ENCODE measurements at places on chromosomes 6 and 20.

DNA sequence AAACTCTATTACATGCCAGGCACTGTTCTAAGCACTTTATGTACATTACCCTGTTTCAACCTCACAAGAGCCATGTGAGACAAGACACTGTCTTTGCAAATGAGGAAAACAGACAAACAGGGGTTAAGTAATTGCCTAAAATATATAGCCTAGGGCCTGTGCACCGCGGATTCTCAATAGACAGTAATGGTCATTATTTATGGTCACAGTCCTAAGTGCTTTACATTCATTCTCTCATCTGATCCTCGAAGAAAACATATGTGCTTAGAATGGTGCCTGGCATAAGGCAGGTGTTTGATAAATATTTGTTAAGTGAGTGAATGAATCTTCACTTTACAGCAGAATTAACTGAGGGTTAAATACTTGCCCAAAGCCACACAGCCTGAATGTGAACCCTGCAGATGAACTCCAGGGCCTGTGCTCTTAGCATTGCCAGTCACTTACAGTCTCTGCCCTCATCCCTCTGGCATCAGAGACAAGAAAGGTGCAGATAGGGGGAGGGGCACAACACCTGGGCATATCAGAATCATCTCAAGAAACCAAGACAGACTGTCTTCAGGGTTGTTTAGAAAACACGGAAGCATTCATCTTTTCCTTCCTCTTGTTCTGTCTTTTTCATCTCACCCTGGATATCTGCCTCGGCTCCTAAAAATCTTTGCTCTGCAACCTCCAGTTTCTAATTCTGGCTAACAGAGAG, 92.8 kb upstream of the SASH1 start:
- DNase-seq = no peak

DNA sequence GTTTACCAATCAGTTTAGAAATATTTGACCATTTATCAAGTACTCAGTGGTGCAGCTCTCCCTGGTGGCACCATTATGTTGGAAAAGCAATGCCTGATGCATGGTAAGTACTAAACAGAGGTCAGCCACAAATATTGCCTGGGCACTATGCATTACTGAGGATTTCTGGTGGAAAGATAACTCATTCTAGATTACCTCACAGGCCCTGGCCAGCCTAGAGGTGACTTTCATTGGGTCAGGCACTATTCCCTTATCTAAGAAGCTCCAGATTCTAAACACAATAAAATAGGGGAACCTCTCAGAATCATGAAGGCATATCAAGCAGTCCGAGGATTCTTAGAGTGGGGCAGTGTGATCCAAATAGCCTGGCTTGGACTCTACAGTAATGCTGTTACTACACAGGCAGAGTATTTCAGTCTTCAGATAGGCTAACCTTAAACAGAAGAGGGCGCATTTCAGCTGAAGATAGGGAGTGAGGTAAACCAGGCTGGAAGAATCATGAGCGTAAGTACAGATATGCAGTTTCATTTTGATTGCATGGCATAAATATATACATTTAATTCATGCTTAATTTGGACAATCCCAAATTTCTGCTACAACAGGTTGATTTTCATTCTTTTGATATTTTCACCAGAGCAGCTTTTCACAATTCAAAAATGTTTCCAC, 12.1 kb downstream of the LGSN start:
- peak; percentile 21 for DNase-seq

- DNase-seq = no peak
Measured at GRCh38 chr6:25669413-25669812, 17.4 kb downstream of the SCGN start.

- DNase-seq = no peak
Measured at GRCh38 chr6:142167486-142167885, 20.4 kb downstream of the VTA1 start.

DNA sequence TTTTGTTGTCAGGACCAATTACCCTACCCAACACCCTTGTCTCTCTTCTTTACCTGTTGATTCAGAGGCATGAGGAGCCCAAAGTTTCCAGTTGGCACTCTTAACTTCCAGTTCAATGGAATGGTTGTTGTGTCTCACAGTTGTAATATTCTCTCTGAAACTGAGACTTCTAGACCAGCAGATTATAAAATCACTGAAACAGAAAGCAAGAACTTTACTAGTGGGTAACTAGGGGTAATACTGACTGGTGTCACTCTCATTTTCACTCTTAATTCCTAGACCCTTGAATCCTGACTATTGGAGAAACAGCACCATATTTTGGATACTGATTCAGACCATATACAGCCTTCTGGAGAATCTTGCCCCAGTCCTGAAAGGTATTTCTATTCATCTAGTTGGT, 140.2 kb upstream of the MMS22L start:
- DNase-seq = no peak

GRCh38 chr20:3105256-3106137, 21.0 kb upstream of the AVP start:
- DNase-seq = no peak

DNA sequence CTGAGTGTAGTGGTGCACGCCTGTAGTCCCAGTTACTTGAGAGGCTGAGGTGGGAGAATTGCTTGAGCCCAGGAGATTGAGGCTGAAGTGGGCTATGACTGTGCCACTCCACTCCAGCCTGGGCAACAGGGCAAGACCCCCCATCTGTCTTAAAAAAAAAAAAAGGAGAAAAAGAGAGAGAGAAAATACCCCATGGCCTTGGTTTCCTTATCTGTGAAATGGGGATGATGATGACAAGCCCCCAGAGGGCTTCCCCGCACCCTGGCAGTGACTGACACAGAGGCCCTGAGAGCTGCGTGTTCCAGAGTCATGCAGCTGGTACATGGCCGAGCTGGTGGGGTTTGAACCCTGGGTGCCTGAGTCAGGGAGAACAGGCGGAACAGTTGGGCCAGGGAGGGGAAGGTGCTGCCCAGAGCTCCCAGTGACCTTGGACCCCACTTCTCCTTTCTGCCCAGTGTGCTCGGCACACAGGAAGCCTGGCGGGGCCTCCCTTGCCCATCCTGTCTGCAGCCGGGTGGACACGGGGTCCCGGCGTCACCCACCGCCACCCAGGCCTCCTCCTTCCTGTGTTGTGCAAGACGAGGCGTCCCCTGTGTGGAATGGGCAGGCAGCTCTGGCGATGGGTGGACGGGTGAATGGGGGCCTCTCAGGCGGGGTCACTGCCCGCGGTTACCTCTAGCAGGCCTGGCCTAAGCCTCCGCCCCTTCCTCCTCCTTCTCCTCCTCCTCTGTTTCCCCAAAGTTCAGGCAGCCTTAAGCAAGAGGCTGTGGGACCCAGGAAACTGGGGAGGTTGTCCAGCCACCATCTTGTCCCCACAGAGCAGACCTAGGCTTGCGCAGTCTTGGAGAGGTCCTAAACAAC, 84.2 kb downstream of the CEBPB start:
- DNase-seq = no peak

GRCh38 chr20:57882451-57883161, 172.8 kb upstream of the PMEPA1 start:
- DNase-seq = no peak

- DNase-seq = no peak
Measured at GRCh38 chr6:71675386-71675785, 211.0 kb upstream of the RIMS1 start.

- peak; percentile 69 for DNase-seq
Measured at GRCh38 chr20:14700639-14700960, 363.2 kb upstream of the FLRT3 start.

DNA sequence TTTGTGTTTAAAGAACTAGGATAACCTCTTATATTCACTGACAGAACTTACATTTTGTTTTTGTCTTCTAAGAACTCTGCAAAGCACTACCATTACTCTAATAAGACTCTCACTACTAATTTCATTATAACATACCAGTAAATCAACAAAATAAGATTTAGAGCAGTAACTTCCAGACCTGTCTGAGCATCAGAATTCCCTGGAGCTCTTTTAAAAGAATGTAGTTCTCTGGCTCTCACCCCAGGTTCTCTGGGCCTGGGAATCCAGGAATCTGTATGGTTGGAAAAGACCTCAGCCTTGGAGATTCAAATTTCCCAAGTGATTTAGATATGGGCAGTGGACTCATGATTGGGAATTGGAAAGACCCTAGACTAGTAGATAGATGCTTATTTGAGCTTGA, 89.4 kb downstream of the JAG1 start:
- DNase-seq = no peak

GRCh38 chr6:169046021-169046420, 207.6 kb downstream of the THBS2 start:
- no peak for DNase-seq

GRCh38 chr6:92043777-92044176, 1375.6 kb downstream of the EPHA7 start:
- DNase-seq = no peak

DNA sequence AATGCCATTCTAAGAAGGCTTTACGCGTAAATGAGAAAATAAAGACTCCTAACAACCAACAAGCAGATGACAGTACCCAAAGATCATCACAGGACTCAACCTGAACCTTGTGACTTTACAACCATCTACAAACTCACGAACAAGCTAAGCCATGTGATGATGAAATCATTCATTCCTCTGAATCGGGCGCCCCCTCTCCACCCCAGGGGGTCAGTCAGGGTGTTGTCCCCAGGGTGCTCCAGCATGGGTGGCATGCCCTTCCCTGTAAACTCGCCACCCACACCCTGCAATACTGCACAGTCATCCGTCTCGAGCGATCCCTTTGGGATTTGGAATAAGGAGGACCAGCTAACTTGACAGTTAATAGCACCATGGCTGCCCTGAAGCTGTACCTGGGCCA, 12.6 kb downstream of the SERPINB6 start:
- no peak for DNase-seq

- no peak for DNase-seq
Measured at GRCh38 chr6:101070044-101070608, 189.0 kb upstream of the ASCC3 start.

DNA sequence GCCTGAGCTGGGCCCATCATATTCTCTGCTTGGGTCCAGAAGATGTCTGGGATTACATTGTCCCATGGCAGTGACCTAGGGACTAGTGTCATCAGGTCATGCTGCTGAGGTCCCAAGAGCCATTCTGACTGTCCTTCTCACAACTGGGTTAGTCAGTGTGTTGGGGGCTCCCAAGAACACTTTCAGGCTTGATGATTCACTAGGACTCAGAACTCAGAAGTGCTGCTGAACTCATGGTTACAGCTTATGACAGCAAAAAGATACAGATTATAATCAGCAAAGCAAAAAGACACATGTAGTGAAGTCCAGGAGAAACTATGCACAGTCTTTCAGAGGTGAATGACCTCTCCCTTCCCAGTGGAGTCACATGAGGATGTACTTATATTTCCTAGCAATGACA, 107.8 kb downstream of the SYNE1 start:
- peak; percentile 34 for DNase-seq

GRCh38 chr6:158642097-158642601, 2.4 kb downstream of the DYNLT1 start:
- DNase-seq = peak; percentile 43

DNA sequence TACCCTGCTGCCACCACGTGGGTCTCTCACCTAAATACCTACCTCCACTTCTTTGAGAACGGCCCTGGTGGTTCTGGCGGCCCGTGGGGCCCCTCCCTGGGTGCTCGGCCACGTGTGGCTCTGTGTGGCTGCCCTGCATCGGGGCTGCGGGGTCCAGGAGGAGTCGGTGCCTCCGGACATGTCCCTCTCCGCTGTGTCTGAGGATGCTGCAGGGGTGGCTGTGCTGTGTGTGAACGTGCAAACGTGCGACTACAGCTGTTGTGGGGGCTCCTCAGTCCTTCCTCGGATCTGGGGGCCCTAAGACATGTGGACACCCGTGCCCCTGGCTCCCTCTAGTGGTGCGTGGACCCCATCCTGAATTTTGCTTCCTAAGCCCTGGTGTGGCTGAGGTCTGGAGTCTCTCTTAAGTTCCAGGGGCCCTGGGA, 691.8 kb downstream of the QKI start:
- DNase-seq = no peak

GRCh38 chr6:152669895-152670294, 27.8 kb upstream of the MYCT1 start:
- DNase-seq = peak; percentile 3

- no peak for DNase-seq
Measured at GRCh38 chr6:123953920-123954319, 150.3 kb downstream of the NKAIN2 start.

GRCh38 chr6:163036160-163036645, 308.4 kb downstream of the PACRG start:
- peak; percentile 25 for DNase-seq

DNA sequence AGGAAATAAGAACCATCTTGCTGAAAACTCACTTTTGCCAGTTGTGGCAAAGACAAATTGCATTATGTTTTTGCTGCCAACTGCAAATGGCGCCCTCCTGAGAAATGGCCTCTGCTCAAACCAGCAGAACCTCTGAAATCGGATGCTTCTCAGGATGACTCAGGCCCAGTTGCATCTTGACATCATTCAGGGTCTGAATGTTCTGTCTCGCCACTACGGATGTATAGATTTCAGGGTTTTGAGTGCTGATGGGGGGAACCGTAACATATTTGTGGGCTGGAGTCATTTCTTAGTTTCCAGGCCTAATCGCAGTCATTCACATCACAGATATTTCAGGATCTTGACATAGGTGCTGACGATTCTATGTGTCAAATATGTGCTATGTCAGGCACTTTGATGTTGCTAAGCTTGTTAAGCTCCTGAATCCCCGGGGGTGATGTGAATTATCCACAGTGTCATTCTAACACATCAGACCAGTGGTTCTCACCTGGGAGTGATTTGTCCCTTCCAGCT, 207.1 kb downstream of the NFATC2 start:
- peak; percentile 97 for DNase-seq

- no peak for DNase-seq
Measured at GRCh38 chr6:133919362-133919761, 30.4 kb downstream of the TCF21 start.

DNA sequence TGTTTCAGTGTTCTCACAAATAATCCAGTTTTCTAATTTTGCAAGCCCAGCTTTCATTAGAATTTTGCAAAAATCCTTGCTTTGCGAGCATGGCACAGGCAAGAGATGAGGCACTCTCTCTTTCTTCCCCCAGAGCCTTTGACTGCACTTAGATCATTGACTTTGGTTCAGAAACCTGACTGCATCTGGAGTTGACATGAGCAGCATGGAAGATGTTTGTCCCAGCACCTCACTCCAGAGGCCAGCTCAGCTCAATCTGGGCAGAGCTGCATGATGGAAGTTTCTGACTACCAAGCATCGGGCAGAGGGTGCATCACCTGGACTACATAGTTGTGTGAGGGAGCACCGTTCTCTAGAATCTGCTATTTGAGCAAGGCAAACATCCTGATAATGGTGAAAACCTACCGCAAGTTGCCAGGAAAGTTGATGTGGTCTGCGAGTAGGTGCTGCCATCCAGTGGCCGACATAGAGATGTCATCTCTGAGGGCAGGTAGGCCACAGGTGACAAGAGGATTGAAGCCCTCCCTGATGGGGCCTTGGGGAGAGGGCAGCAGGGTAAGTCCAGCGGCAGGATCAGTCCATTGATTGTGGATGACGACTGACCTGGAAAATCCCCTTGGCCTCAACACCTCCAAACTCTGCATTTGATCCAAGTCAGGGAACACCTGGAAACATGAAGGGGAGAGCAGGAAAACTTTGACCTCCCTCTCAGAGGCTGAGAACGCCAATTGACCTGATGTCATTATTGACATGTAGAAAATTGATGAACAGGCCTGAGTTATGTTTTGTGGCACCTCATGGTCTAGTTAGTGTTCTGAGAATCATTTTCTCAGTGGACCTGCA, 3.8 kb upstream of the LPA start:
- DNase-seq = no peak

Measured in foreskin fibroblast (primary cell).